T-cell (primary cell): ENCODE measurements at places on chromosomes 3 and 15. TPM values are rescaled to one million over a fixed set of nuclear protein-coding genes. Genes with fewer than 3 reads are reported as not detected.

- no peak for DNase-seq
Measured at GRCh38 chr3:152729906-152730305, 105.0 kb upstream of the P2RY1 start.

Gene LIPC
- 1.5 TPM for total RNA-seq

DNA sequence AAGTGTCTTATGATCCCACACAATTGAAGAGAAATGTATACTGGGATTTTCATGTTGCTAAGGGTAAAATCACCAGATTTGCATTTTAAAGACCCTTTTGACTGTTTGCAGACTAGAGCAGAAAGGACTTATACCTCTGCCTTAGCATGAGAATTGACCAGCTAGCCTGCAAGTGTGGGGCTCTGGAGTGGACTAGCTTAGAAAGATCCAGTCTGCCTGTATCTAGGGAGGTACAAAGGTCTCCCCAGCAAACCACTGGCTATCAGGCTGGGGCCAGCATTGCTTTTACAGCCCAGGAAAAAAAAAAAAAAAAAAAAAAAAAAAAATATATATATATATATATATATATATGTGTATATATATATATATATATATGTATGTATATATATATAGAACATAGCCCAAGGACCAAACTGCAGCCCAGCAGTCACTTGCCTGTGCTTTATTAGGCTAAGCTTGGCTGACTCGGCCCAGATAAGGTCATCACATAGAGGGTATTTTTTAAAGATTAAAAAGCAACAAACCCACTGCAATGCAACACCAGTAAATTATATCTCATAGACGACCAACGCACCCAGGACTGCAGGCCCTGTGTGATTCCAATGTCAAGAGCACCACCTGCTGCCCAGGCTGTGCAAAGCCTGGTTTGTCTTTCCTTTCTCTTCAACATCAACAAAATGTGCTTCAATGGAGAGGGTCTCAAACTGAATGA lies 63.7 kb downstream of the DCLK3 start:
- peak; percentile 9 for DNase-seq

GRCh38 chr3:187267306-187267705 lies 24.2 kb downstream of the MASP1 start:
- DNase-seq, result no peak

DNA sequence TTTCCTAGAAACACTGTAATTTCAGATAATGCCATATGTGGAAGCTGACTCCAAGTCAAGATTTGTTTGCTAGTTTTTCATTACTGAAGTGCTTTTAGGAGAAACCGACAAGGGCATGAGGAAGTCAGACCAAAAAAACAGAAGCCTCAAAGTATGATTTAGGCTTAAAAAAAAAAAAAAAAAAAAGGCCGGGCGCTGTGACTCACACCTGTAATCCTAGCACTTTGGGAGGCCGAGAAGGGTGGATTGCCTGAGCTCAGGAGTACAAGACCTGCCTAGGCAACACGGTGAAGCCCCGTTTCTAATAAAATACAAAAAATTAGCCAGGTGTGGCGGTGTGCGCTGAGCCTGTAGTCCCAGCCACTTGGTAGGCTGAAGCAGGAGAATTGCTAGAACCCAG lies 11.6 kb downstream of the RPL15 start:
- no peak for DNase-seq

DNA sequence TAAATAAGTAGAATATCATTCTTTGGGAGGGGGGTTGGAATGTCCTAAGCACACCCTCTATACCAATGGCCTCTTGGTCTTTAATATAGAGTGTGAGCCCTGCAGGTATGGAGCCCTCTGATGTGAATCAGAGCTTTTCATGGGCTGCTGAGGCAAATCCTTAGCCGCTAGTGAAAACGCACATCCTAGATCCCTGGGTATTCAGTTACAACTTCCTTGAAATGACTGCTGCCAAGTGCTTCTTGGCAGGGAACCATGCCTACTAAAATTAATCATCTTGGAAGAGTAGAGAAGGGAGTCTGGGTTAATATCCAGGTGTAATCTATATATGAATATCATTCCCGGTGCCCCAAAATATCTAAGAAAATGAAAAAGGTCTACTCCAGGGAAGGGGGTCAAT lies 109.1 kb downstream of the POLQ start:
- DNase-seq, result no peak

- DNase-seq, result no peak
Measured at GRCh38 chr3:25631989-25632388, 32.7 kb downstream of the TOP2B start.

GRCh38 chr15:65908876-65909275 lies 39.6 kb downstream of the RAB11A start:
- DNase-seq, result no peak

DNA sequence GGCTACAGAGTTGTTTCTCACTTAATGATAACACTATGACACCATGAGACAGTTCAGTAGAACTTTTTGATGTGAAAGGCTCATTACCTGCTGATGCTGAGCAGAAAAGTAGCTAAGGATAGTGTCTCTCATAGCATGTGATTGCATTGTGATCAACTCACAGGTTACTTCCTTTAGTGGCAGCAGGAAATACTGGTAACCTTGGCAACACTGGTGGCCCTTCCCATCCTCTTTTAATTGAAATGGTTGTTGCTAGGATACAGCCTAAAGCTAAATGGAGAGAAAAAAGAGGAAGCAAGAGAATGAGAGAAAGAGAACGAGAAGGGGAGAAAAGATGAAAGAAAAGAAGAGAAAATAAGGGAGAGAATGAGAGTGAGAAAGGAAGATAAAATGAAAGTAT lies 204.7 kb upstream of the GAP43 start:
- DNase-seq, result no peak

Gene MGLL
- total RNA-seq, result 2.4 TPM

- no peak for DNase-seq
Measured at GRCh38 chr3:66435989-66436388, 64.8 kb downstream of the LRIG1 start.

GRCh38 chr3:15637131-15637951 lies 35.8 kb downstream of the BTD start:
- no peak for DNase-seq

Gene TMEM158
- total RNA-seq, result 0.16 TPM

DNA sequence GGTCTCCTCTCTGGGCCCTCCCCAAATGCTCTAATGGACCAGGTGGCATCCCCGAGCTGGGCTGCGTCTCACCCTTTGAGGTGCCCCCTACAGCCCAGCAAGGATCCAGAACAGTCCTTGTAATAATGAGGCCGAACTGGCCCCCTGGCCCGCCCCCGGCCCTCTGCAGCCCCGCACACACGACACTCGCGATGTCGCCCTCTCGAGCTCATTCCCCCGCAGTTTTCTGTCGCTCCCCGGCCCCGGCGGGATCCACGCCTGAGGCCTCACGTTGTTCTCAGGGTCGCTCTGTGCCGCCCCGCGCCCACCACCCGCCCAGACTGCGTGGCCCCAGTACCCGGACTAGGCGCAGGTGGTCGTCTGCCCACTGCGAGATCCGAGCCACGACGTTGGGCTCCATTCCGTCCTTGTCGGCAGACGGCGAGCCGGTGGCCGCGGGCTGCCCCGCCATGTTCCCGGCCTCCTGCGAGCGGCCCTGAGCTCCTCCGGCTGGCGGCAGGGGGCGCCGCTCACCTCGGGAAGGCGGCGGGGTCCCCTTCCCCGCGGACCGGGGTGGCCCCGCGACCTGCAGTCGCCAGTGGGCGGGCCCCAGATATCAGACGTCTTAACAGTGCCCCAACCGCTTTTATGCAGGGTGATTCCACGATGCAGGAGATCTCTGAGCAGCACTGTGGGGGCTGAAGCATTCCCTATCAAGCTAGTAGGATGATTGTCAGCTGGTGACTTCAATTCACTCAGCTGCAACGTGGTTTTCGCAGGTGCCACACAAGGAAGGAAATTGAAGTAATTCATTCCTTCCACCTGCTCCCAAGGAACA lies at the start of gene C3orf33:
TSS of gene C3orf33 (minus strand) at position 477 of the 817 bp plus-strand sequence. CDS start at position 451, 26 bp downstream.
- DNase-seq, result peak; percentile 75

GRCh38 chr3:24387000-24387399 lies 107.7 kb downstream of the THRB start:
- DNase-seq, result no peak

GRCh38 chr3:182814419-182815062 lies 21.2 kb downstream of the ATP11B start:
- no peak for DNase-seq

Gene ITIH1
- total RNA-seq, result not detected

Gene ERICH6
- total RNA-seq, result 0.39 TPM

GRCh38 chr15:44194323-44195150 lies 534 bp downstream of the FRMD5 start:
- DNase-seq, result peak; percentile 10

Gene GBE1
- 8.1 TPM for total RNA-seq

DNA sequence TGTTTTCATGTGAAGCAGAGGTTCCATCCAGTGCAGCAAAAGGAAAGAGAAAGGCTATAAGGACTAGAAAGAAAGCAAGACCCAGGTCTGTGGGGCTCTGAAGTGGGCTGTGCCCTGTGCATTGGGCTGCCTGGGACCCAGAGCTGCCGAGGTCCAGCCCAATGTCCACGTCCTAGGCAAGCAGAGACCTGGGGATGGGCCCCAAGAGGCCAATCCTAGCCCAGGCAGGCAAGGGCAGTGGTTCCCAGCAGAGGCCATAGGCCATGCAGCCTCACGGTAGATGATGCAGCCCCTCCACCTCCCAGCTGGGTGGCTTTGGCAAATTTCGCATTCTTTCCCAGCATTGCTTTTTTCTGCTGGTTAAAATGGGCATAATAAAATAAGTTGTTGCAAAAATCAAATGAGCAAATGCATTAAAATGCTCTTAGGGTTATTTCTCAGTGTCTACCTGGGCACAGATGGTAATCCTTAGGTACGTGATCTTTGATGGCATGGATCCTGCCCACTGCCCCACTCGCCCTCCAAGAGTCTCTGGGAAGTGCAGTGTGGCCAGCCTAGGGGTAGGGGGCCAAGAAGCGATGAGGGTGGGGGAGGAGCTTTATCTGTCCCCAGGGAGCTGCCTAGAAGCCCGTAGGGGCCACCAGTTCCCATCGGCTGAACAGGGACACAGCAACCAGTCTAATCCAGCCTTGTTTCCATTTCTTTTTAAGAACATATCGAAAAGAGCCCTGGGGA lies 22.3 kb upstream of the GP9 start:
- no peak for DNase-seq

GRCh38 chr3:173986861-173987410 lies 589.4 kb downstream of the NLGN1 start:
- no peak for DNase-seq

DNA sequence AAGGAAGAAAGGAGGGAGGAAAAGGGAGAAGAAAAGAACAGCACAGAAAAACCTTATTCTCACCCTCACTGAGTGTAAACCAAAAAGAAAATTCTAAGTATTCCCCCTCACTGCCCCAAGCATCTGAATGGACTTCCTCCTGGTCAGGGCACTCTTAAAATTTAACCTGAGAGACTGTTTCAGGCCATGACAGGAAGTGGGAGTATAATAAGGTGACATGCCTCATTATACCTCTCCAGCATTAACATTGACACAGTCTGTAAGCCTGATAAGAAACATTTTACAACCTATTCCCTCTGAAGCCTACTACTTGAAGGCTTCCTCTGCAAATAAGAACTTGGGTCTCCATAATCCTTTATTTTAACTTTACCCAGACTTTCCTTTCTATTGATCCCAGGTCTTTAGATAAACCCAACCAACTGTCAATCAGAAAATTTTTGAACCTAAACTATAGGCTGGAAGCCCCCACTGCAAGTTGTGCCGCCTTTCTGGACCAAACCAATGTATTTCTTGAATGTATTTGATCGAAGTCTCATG lies 41.7 kb downstream of the SLCO2A1 start:
- no peak for DNase-seq

Gene SACM1L
- total RNA-seq, result 67.3 TPM

Gene GRK7
- 0.19 TPM for total RNA-seq

DNA sequence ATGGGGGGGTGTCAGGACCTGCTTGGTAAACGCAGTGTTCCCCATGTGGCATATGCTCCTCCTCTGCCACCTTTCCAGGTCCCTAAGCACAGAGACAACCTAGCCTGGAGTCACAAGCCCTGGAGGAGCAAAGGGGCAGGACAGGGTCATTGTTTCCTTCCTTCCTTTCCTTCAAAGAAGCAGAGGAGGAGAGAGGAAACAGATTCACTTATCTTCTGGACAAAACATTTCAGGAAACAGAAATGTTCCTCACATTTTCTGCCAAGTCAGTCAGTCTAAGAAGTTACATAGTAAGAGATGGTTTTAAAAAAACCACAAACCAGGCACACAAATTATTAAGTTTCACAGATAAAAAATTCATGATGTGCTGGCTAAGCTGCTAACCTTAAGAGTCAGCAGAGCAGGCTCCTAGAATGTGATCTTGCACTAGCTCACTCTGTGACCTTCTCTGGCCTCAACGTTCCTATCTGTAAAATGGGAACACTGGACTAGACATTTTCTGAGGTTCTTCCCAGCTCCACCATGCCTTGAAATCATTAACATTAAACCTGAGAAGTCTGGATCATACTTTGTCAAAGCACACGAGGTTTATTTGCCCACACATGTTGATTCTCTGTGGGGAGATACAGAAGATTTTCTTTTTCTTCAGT lies 47.9 kb downstream of the ATP13A5 start:
- DNase-seq, result no peak

DNA sequence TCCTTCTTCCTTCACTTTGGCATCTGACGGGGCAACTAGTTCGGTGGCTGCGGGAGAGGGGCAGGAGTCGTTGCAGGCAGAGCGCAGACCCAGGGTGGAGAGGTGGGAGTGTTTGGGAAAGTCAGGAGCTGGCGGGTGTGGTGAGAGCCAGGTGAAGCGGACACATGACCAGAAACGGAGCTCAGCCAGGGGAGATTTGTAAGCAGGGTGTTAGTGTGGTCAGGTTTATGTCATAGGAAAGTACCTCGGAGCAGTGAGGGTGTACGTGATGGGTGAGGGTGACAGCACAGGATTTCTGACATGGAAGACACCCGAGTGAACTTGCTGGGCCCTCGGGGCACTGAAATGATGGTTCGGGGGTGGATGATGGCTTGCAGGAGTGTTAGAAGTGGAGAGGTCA lies 247.4 kb upstream of the TPM1 start:
- no peak for DNase-seq

DNA sequence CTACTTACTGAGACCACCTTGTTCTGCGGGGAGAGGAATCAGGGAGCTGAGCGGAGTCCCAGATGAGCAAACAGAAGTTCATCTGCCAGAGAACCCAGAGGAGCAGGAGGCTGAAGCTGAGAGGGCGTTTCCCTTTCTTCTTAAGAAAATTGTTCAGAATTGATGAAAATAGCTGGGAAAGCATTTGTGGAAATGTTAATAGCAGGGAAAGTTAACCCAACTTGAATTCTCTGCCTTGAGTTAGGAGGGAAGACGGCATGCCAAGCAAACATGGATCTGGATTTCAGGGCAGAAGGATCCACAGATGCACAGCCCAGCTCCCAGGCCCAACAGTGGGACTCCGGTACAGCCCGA lies 23.2 kb downstream of the CRABP1 start:
- no peak for DNase-seq

DNA sequence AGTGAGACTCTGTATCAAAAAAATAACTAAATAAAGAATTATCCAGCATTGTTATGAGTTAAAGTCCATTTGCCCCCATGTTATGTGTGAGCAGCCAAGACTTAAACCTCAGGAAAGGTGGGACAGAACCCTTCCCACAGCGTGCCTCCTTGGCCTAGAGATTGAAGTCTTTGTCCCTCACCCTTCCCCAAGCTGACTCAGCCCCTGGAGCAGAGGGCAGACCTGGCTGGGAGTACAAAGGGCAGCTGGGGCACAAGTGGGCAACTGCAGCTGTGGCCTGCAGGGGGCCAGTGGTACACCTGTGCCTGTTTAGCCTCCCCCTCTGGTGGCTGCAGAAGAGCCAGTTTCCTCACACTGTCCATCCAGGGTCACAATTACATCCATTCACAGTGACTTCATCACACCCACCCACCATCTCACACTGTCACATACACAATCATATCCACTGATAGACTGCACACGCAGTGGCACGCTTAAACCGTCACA lies 940 bp upstream of the ACY1 start:
- no peak for DNase-seq

Gene COL6A6
- not detected for total RNA-seq
